ENCODE measurements at places on chromosomes 16 and 17.

DNA sequence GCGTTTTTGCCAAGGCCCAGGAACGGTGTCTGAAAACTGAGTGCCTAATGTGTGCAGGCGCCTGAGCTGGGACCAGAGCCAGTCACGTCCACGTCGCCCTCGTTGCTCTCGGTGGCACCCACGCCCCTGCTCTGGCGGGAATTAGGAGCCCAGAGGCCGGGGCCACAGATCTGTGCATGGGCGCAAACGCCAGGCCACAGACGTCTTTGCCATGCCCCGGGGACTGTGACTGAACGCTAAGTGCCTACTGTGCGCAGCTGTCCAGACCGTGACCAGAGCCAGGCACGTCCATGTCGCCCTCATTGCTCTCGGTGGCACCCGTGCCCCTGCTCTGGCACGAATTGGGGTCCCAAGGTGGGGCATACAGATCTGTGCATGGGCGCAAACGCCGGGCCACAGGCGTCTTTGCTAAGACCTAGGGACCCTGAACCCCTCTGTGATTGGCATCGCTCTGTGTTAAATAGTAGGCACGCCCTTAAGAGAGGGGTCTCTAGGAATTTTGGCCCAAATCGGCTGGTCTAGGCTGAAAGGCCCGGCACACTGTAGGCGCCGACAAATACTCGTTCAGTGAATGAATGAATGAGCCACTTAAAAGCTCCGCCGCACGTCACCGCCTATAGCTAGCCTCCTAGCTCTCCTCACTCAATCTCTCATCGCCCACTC is 827 bp upstream of the UBALD1 start:
- peak; percentile 52 for DNase-seq

DNA sequence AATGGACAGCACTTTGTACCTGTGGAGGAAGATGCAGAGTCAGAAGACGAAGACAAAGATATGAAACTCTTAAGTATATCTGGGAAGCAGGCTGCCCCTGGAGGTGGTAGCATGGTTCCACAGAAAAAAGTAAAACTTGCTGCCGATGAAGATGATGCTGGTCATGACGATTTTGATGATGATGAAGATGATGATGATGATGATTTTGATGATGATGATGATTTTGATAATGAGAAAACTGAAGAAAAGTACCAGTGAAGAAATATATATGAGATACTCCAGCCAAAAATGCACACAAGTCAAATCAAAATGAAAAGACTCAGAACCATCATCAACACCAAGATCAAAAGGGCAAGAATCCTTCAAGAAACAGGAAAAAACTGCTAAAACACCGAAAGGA is 268.5 kb upstream of the EEF2KMT start:
- DNase-seq, result no peak

- DNase-seq, result no peak
Measured at GRCh38 chr17:65071861-65072260, 15.3 kb upstream of the GNA13 start.

DNA sequence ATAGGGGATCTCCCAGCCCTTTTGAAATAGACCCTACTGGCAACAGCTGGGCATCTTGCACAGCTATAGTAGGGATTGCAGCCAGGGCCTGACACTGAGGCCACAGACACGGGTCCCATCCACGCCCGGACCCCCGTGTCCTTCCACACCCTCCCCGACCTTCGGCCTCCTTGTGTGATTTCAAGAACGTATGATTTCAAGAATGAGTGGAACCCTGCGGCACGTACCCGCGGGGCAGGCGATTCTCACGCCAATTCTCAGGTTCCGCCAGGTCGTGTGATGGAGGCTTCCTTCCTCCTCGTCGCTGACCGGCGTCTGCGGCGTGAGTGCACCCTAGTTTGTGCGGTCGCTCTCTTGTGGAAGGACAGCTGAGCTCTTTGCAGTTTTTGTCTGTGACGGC is 56.3 kb upstream of the GNG13 start:
- no peak for DNase-seq

- DNase-seq, result no peak
Measured at GRCh38 chr17:3026856-3027751, 36.3 kb downstream of the OR1D5 start.

DNA sequence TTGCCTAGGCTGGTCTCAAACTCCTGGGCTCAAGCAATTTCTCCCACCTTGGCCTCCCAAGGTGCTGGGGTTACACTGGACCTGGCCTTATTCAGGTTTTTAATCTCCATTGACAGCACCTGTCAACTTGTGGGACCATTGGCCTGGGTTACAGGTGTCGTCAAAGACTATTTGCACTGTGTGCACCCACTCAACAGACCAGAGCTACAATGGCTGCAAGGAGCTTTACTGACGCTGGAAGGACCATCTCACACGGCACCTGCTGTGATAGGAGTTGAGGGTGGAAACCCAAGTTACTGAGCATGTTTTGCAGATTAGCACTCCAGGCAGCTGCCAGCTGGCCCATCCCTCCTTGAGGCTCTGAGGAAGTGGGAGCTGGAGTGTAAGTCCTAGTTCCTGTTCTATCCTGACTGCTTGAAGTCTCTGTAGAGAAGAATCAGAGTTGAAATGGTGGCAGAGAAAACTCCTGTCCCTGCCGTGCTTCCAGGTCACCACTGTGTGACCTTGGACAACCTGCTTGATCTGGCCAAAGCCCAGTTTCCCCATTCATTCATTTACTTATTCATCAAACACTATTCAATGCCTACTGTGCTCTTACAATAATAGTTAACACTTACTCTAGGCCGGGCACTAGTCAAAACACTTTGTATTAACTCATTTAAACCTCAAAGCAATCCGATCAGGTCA is 42.4 kb upstream of the LONP2 start:
- DNase-seq, result peak; percentile 60

- DNase-seq, result no peak
Measured at GRCh38 chr17:62193249-62193648, 128.2 kb upstream of the MED13 start.

- DNase-seq, result peak; percentile 30
Measured at GRCh38 chr17:80984749-80985148, 6.9 kb upstream of the CHMP6 start.

- DNase-seq, result peak; percentile 21
Measured at GRCh38 chr17:80839511-80839941, 152.1 kb upstream of the CHMP6 start.

- no peak for DNase-seq
Measured at GRCh38 chr16:50731130-50731988, 10.5 kb upstream of the CYLD start.

- DNase-seq, result no peak
Measured at GRCh38 chr17:6257336-6257735, 177.6 kb downstream of the AIPL1 start.

- no peak for DNase-seq
Measured at GRCh38 chr17:49209061-49209571, 1.3 kb downstream of the GNGT2 start.

GRCh38 chr17:10631048-10631700 is 25.9 kb downstream of the MYH3 start:
- no peak for DNase-seq

GRCh38 chr17:67082107-67082506 is 37.8 kb downstream of the CACNG1 start:
- no peak for DNase-seq

GRCh38 chr17:48368352-48368908 is 61.6 kb downstream of the SKAP1 start:
- DNase-seq, result no peak

GRCh38 chr17:43935926-43936261 is 6.4 kb downstream of the PPY start:
- no peak for DNase-seq

GRCh38 chr17:9401434-9401833 is 174.2 kb downstream of the STX8 start:
- DNase-seq, result no peak

DNA sequence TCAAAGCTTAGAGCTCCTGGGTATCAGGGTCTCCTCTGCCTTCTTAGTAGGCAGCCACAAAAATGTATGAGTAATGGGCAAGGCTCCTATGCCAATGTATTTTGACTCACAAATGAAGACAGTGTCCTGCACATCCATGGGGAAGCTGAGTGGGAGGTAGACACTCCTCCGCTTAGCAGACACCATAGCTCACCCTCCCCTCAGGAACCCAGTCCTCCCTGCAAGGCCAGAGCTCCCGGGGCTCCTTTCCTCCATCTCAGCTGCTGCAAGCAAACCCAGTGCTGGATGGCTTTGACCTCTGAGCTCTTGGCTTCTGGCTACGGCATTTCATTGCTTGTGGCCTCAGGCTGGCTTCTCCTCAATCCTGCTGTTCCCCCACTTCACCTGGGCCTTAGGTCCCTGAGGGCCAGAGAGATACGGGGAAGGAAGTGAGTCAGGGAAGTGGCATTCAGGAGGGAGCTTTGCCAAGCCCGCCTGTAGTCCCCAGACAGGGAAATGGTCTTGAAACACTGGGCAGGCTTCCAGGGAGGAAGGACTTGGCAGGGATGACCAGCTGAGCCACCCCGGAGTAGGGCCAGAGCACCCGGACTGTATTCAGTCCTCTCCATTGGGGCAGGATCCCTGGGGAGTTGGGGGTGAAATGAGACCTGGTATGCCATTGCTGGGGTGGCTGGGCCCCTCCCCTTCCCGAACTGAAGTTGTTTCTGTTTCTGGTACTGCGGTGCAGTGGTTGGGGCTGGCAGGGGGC is 4.5 kb downstream of the ABCC3 start:
- DNase-seq, result peak; percentile 94

DNA sequence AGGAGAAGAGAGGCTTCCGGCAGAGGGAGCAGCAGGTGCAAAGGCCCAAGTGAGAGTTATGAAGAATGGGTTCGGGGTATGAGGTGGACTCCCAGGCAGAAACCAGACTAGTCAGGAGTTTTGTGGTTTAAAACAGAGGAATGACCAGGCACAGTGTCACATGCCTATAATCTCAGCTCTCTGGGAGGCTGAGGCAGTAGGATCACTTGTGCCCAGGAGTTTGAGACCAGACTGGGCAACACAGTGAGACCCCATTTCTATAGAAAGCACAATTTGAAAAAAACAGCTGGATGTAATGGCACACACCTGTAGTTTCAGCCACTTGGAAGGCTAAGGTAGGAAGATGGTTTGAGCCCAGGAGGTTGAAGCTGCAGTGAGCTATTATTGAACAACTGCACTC is 43.8 kb downstream of the C16orf78 start:
- no peak for DNase-seq

DNA sequence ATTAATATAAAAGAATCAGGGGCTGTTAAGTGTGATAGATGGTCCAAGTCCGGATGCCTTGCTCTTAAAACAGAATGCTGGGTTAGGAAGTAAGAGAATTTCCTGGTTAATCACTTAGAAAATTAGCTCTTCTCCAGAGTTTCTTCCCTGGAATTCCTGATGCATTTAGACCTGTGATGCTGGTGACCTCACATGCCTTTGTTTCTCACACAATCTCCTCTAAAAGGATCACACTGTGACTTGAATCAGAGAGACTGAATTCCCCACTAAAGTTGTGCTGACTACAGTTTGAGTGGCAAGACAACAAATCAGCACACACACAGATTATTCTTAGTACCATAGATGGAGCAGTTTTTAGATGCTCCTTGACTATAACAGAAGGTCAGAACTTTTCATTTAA is 4.4 kb upstream of the RNF43 start:
- no peak for DNase-seq

DNA sequence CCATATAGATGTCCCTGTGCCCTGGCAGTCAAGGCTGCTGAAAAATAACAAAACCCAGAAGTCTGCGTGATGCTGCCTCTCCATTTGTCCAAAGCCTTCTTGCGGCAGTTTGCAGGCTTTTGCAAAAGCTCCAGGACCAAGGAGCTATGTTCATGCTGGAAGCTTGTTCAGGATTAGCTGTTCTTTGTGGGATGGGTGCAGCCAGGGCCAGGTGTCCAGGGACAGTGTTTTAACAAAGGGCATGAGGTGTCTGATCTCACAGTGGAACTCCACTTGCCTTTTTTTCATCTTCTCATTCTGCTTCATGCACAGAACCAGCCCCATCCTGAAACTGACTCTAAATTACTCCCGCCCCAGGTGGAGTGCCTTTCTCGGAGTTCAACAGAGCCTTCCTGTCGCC is 31.7 kb upstream of the STH start:
- no peak for DNase-seq

DNA sequence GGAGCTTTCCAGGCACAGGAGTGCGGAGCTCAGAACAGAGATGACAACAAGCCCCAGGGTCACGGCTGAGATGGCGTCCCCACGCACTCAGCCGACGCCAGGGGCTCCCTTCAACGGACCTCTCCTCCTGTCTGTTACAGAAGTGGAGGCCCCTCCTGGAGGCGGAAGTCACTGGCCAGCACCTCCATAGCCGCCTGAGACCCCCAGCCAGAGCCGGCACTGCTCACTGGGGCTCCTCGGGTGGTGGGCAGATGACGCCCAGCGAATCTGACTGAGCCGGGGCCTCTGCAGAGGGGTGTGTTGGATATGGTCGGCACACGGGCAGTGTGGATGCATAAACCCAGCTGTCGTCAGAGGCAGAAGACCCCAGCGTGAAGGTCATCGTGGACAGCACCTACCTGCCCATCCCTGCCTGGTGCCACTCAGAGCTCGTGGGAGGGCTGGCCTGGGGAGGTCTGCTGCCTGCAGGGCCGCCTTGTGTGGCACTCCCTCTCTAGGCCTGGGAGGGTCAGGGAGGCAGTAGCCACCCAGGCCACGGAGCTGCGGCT is 20.0 kb downstream of the NDUFAF8 start:
- DNase-seq, result peak; percentile 45

- DNase-seq, result no peak
Measured at GRCh38 chr16:6836766-6837165, 495.9 kb upstream of the RBFOX1 start.

- DNase-seq, result no peak
Measured at GRCh38 chr16:84068783-84069462, 26.3 kb upstream of the SLC38A8 start.

DNA sequence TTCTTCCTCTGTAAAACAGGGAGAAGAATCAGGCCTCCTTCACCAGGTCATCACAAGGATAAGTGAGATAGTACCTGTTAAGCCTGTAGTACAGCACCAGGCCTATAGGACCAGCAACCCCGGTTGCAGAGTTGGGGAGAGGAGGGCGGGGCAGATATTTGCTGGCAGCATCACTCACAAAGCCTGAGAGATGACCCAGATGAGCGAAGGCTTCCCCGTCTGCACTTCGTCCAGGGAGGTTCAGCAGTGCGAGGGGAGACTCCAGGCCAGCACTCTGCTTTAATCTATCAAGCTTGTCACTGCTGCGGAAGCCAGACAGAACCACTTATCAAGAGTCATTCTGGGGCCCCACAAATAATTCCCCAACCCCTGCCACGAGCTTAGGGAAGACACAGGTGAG is 15.8 kb upstream of the RBBP6 start:
- DNase-seq, result no peak

DNA sequence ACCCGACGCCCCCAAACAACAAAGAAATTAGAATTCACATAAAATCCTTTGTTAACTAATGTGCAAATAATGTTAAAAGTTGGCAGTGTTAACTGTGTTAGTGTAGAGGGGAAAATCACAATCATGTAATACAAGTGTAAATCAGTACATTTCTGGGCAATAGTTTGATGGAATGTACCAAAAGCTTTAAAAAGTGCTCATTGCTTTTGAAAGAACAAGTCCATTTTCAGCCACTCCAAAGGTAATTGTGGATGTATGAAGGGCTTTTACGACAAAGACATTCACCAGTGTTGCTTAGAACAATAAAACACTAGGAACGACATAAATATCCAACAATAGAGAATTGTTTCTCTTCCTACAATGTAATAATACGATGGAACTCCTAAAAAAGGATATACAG is 9.1 kb downstream of the GLOD4 start:
- DNase-seq, result no peak
